AG09309 (cell line): ENCODE measurements at places on chromosomes 5 and 9.

DNA sequence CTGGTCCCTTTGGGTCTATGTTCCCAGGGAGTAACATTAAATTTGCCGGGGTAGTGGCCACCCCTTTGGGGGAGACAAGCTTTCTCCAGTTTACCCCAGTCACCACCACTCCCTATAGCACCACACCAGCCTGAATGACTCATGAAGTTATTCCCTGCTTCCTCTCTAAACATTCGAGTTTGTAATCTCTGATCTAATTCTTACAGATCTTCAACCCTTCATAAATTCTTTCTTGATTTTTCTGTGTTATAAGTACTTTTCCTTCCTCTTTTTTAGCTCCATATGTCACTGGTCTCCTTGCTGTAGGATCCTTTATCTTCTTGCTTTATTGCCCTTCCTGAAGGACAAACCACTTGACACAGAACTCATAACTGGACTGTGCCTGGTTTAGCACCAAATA lies 55.6 kb downstream of the GNA14 start:
- no peak for DNase-seq

DNA sequence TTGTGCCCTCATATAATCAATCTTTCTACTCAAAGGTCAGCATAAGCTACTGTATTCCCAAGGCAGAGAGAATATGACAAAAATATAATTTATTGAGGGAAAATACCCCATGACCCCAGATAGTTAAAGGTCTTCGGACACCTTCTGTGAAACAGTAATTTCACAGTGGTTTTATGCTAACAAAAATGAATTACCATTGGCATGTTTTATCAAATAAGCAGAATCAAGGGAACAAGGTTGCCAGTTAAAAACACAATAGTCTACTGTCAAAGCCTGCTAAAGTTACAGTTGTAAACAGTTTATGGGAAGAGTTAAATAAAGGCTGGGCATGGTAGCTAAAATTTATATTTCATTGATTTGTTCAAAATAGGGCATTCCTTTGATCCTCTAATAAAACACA lies 154.3 kb downstream of the GIN1 start:
- no peak for DNase-seq

- no peak for DNase-seq
Observed at GRCh38 chr5:141709699-141710267, 27.8 kb upstream of the ARAP3 start.

- no peak for DNase-seq
Observed at GRCh38 chr5:56269216-56269927, 36.2 kb upstream of the ANKRD55 start.

DNA sequence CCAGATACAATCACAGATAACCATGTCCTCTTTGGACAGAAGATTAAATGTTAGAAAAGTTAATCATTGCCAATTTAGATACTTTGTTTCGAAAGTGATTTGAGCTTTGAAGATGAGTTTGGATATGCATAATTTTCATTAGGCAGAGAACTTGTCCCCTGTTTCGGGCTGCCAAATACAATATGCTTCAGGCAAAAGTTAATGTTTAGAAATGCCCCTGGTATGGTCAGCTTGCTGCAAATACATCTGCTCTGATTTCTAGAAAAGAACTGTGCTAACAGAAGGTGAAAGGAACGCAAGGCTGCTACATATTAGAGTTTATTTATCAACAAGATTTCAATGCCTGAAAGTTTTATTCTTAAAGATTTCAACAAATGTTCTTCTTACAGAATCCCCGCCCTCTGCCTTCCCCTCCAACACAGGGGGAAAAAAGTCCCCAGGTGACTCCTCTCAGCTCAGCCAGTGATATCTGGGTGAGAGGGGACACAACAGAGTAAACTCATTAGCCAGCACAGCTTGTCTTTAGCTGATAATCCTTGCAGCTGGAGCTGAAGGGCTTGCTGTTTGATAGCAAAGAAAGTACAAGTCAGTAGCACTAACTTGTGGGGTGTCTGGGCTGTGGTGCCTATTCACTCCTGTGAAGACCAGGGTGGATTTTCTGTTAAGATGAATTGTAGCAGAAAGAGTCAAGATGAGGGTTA lies 435.7 kb downstream of the DMAC1 start:
- no peak for DNase-seq

GRCh38 chr5:17077440-17078233 lies 139.8 kb upstream of the BASP1 start:
- DNase-seq, result no peak

- DNase-seq, result no peak
Observed at GRCh38 chr9:4108754-4109465, 191.0 kb downstream of the GLIS3 start.
